ENCODE measurements at places on chromosomes 4 and X.
A peak's percentile ranks its signal among the peaks of the same experiment; 100 is the strongest.

DNA sequence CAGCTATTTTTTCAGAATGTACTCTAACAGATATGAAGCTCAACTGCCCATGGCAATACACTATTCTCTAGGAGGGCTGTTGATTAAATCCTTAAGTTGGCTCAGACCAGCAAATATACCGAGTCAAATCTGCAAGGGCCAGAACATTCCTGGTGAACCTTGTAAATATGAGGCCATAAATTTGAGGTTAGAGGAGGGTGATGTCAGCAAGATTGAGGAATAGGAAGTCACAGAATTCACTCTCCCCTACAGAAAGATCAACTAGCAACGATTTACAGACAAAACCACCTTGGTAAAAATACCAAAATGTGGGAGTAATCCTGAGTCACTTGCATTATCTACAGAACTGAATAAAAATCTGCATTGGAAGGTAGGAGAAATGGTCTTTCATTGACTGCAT, 399.3 kb downstream of the GPM6A start:
- DNase-seq = no peak

GRCh38 chr4:169617306-169617705, 3.1 kb upstream of the CLCN3 start:
- no peak for DNase-seq

DNA sequence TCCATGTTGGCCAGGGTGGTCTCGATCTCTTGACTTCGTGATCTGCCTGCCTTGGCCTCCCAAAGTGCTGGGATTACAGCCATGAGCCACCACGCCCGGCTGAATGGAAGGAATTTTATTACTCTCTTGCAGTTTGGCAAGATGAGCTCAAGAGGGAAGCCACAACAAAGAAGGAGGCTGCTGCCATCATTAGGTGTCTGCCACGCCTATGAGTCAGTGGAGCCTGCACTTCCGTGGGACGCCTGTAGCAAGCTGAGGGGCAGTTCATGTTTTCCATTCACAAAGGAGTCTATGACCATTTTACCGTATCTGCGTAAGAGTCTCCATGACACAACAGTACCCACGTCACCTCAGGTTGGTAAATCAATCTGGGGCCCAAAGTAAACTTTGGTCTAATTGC, 51.2 kb upstream of the CHRNA9 start:
- peak; percentile 88 for DNase-seq

DNA sequence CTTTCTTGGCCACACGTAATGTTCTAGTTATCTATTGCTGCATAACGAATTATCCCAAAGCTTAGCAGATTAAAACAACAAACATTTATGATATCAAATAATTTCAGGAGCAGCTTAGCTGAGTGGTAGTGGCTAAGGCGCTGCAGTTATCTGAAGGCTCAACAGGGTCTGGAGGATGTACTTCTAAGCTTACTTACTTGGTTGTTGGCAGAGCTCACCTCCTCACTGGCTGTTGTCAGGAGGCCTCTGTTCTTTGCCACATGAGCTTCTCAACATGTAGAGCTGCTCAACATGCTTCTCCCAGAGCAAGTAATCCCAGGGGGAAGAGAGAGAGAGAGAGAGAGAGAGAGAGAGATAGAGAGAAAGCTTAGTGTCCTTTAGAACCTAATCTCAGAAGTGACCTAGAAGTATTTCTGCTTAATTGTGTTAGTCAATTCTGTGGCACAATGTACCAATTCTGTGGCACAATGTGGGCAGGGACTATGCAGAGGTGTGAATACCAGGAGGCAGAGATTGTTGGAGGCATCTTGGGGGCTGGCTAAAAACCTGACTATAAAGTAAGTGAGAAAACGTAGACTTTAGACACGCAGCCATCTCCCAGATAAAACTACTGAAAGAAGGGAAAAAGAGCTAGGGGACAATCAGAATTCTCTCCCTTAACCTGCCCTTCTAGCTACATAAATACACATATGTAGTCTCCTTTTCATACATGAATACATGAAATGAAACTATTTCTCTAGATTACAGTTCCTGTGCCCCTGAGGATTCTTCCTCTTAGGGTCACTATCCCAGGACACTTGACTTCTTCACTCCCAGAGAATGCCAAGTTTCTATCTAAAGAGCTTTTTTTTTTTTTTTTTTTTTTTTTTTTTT, 40.2 kb downstream of the HOPX start:
- DNase-seq = peak; percentile 27

DNA sequence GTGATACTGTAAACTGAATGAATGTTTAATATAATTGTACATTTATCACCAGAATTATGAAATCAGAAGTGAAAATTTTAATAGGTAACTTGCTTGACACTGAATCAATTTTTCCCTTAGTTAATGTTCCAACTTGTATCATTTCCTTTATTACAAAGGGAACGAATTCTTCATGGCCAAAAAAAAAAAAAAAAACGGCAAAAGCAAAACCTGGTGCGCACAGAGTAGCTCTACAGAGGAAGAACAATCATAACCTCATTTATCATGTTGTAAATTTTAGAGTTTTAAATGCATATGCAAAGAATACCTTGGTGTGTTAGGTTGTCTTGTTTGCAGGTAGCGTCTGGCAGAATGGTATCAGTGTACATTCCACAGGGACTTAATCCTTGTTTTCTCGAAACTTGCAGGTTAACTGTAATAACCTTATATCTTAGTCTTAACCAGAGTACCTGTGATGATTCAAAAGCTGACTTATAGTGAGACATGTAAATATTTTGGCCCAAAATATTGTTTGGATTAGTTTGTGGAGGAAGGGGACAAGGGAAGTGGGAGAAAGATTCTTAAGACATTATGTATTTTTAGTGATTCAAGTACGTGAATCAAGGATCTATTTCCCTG, 70.0 kb downstream of the NPNT start:
- no peak for DNase-seq

GRCh38 chrX:10759141-10759799, 138.9 kb upstream of the MID1 start:
- no peak for DNase-seq

DNA sequence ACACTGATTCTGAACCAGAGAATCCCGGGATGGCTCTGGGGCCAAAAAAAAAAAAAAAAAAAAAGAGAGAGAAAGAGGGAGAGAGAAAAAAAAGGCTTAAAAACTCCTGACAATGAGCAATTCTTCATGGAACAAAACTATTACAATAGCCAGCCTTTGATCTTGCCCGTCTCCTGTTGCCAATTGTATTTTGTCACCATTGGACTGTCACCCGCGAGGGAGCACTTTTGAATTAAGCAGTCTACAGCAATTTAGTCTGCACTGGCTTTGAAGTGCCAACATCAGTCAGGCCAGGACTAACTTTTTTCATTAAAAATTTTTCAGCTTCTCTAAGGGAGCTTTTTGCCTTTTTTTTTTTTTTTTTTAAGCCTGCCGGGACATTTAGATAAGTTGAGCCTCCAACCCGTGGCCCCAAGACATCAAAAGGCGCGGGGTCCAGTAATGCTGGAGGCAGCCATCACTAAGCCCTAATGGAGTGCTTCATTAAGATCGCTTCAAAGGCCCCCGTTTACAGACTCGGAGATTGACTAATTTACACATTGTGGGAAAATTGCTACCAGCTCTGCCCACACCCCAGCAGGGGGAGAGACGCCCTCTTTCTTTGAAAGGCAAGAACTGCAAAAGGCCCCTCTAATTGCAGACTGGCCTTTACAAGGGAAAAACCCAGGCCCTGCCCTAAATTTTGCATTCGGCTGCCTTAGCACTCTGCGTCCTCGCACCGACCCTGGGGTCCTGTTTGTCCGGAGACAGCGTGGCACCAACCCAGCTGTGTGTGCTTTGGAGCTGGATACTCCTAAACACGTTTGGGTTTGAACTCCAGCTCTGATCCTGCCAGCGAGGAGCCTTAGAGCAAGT, 98.1 kb upstream of the MSX1 start:
- DNase-seq = no peak
